NK-92 treated with Interleukin-12 subunit alpha and Interleukin-12 subunit beta, amount 100 ng/mL, for 24 hours (cell line): ENCODE measurements at places on chromosomes 2 and 18.

- no peak for DNase-seq
These were observed 36.3 kb upstream of the AP1S3 start for GRCh38 chr2:223873672-223874071.

DNA sequence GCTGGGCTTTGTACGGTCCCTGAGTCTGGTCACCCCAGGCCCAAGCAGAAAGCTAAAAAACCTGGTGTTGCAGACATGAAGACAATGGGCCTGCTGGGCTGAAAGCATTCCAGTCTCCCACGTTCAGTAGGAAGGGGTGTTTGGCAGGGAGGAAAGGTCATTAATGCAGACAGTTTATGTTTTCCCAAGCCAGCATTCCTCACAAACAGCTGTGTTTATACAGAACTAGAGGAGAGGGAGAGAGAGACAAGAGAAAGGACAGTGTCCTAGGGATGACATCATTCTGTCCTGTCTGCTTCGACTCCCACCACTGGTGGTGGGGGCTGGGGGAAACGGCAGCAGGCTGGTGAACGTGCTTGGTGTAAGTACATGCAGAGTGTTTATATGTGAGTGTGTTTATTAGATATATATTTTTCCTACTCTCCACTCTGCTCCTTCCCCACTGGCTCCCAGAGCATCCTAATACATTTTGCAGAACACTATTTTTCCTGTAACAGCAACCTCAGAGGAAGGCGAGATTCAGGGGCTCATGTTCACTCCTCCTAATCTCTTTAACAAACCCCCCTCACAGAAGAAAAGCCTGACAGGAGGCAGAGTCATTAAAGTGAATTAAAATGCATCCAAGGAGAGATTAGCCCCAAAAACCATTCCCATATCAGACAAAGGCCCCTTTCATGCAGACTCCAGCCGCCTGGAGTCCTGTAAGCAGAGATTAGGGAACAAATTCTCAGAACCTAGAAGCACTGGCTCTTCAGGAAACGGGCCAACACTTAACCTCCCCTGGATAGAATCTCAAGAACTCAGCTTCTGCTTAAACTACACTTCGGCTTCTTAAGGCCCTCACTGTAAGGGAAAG is 380.4 kb downstream of the TNS1 start:
- no peak for DNase-seq

GRCh38 chr2:108615480-108616090 is 81.3 kb downstream of the LIMS1 start:
- no peak for DNase-seq

- no peak for DNase-seq
These were observed 41.7 kb downstream of the FRZB start for GRCh38 chr2:182824767-182825158.

DNA sequence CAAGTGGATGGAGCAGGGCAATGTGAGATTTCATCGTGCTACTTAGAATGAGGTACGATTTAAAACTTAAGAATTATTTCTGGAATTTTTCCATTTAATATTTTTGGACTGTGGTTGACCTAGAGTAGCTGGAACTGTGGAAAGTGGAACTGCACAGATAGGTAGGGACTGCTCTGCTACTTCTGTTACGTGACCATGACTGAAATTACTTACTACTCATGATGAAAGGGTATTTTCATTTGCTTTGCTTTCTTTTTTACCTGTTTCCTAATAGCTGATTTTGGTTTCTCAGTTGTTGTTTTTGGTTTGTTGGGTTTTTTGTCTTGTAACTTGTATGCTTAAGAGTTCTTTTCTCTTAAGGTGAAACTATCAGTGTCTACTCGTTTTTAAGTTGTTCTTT is 11.4 kb downstream of the UBE2E3 start:
- DNase-seq, result no peak

DNA sequence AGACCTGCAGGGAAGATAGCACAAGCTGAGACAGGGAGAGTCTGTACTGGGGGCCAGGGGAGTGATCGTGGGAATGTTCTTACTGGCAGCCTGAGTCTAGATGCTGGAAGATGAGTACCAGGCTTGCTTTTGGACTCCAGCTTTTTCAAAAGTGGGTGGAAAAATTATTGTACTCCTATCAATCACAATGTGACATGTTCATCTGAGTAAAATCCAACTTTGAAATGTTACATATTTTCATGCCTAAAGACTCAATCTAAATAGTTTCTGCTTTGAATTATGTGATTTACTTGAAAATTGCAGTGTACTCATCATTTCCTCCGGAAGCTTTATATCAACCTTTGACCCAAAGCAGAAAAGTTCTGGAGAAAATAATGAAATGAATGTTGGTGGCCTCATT is 49.7 kb upstream of the ST3GAL5 start:
- DNase-seq, result no peak

- DNase-seq, result no peak
These were observed 346.7 kb downstream of the RND3 start for GRCh38 chr2:150140777-150141176.

- DNase-seq, result peak; percentile 26
These were observed 394.1 kb upstream of the ATP5MC3 start for GRCh38 chr2:175575346-175576258.

DNA sequence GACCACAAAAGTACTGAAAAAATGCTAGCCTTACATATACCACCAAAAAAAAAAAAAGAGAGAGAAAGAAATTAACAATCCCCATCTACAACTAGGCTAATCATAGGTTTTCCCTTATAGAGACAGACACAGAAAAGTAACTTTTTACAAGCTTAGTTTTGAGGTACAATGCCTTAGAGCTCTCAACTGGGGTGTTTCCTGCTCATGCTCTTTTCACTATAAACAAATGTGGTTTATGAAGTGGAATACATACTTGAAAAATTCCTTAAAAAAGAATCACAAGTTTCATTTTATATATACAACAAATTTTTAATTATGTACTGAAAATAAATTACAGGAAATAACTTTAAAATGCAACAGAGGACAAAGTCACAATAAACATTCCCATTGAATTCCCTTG is 82.5 kb downstream of the ATL2 start:
- no peak for DNase-seq

- no peak for DNase-seq
These were observed 78.8 kb downstream of the NABP1 start for GRCh38 chr2:191756761-191757160.

- no peak for DNase-seq
These were observed 515.3 kb downstream of the DSC3 start for GRCh38 chr18:30527226-30527625.

DNA sequence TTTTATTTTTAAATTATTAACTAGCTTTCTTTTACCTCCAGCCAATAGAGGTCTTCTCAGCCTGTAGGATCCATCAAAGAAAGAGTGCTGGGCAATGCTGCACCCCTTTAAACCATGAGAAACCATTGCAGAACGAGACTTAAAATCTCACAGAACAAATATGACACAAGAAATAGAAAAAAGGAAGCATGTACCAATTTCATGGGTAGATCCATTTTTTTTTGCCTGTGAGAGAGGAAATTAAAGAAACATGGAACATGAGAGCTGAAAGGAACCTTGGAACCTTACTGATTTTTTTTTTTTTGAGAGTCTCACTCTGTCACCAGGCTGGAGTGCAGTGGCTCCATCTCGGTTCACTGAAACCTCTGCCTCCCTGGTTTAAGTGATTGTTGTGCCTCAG is 14.0 kb downstream of the HRH4 start:
- no peak for DNase-seq

GRCh38 chr2:168210895-168211570 is 36.4 kb downstream of the STK39 start:
- no peak for DNase-seq

GRCh38 chr2:217666338-217666737 is 336.5 kb downstream of the TNS1 start:
- DNase-seq, result no peak

DNA sequence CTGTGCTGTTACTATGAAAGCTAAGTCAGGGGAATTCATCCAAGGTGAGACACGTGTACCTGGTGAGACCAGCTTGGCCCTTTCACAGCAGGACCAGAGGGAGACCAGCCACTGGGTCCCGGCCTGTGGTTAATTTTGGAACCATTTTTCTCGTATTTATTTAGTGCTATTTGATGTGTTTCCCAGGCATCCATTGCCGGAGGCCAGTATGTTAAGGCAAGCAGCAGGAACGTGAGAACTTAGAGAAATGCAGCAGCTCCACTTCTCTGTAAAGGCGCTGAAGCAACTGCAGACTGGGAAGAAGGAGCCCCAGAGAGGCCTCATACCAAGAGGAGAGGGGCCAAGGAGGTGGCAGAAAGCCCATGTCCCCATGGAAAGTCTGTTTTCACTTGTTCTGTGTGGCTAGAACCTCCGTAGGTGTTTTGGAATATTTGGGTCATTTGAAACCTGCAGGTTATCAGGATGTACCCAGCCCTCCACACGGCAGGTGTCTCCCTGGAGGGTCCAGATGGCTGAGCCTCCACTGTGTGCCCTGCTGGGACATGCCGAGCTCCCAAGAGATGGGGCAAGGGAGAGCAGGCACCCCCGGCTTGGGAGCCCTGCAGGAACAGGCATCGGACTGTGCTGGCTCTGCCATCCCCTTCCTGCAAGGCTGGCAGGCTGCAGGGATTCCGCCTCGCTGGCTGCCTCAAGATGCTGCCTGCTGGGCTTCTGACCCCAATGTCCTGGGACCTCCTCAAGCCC is 256.0 kb upstream of the RAB6C start:
- no peak for DNase-seq

DNA sequence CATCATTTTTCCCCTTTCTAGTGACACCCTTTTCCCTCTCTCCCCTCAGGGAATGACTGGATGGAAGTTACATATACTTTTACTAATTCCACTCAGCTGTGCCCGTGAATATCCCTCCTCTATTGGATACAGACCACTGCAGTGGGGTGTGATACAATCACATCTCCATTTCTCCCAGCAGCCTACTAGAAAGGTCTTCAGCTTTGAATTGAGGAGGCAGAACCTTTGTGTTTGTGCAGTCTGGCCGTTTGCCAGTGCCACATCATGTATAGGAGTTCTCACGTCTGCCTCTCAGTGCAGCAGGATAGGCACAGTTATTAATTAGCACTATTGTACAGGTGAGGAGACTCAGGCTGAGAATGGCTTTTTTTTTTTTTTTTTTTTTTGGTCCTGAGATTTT is 16.4 kb downstream of the TNFRSF11A start:
- DNase-seq, result no peak

GRCh38 chr18:10953672-10954071 is 195.7 kb downstream of the PIEZO2 start:
- no peak for DNase-seq

- no peak for DNase-seq
These were observed 9.7 kb downstream of the PMAIP1 start for GRCh38 chr18:59909289-59910036.

DNA sequence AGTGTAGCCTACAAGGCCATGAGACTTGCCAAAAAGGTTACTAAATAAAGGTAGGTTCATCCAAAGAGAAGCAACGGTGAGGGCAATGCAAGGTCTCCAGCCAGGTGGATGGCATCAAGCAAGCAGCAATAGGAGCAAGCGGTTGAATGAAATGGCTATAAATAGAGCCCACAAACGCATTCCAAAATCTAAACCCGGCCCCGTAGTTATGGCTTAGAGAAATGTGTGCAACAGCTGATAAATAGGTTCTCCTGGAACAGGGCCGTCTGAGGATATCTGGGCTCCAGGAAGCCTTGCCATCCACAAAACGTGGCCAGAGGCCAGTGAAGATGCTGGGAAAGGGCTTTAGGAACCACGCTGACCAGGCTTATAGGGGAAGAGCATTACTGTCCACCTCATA is 146.1 kb upstream of the PID1 start:
- DNase-seq, result no peak

DNA sequence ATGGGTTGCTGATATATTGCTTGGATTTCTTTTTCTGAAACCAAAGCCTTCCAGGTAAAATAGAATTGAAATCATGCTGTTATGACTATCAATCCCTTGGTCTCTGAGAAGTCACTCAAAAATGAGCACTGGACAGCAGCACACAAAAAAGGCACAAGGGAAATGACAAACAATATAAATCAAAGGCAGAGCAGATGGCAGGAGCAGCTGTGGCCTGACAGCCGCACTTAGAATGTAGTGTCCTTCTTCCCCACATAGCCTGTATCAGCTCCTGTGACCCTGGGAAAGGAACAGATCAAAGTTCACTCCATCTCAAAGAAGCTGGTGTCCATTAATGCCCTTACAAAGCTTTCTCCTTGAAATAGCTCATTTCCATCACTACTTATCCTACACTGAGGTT is 326.7 kb downstream of the SUCLG1 start:
- no peak for DNase-seq

GRCh38 chr2:180662521-180662920 is 317.9 kb upstream of the UBE2E3 start:
- no peak for DNase-seq

DNA sequence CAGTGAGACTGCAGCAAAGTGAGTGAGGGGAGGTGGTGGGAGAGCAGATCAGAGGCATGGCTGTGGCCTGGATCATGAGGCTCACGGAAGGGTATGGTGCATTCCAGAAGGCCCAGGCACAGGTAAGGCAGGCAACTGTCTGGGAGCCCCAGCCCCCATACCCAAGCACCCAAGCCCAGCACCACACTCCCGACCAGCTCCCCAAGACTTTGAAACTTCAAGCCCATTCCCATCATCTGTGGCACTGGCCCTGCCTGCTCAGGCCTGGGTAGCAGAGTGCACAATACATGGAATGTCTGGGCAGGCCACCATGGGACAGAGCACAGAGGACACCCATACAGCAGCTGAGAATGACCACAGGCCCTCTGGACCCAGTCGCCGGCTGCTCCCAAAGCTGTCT is 202.6 kb upstream of the ARL4C start:
- no peak for DNase-seq

DNA sequence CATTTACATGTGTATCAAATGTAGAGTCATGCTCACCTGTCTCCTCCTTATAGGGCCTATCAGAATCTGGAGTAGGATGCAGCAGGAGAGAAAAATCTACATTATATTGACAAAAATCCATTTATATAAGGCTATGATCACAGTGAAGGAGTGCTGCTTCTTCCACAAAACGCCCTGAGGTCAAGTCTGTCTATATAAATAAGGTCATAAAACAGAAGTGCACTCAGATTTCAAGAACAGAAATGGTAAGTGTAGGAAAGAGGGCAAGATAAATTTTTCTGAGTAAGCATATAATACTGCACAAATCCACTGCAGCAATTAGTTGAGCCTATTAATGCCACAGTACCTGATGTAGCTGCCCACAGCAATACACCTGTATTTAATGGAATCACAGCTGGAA is 51.8 kb downstream of the COL5A2 start:
- DNase-seq, result no peak

GRCh38 chr2:235049069-235049468 is 97.3 kb downstream of the SH3BP4 start:
- DNase-seq, result no peak

GRCh38 chr2:199309973-199310372 is 147.8 kb downstream of the SATB2 start:
- DNase-seq, result no peak

DNA sequence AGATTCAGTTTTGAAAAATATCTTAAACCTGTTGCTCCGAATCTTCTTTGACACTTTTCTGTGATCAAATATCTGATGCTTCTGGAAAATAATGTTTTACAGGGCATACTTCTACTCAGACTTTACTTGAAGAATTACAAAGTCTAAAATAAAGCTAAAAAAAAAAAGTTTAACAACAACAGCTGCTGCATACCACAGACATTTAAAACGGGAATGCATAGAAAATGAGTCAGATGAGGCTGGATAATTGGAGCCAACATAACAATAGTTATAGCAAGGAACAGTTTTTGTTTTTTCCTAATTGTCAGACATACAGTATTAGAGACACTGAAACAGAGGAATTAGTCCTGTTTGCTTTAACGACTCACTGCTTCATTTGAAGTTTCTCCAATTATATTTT is 1090.2 kb downstream of the SUCLG1 start:
- no peak for DNase-seq
